ENCODE measurements at places on chromosomes 2 and 18. TPM values are rescaled to one million over a fixed set of nuclear protein-coding genes. Genes with fewer than 3 reads are reported as not detected.

The SULT1C2 gene
- total RNA-seq, result 0.29 TPM

GRCh38 chr2:172578054-172578453 lies 22.2 kb downstream of the PDK1 start:
- no peak for DNase-seq

DNA sequence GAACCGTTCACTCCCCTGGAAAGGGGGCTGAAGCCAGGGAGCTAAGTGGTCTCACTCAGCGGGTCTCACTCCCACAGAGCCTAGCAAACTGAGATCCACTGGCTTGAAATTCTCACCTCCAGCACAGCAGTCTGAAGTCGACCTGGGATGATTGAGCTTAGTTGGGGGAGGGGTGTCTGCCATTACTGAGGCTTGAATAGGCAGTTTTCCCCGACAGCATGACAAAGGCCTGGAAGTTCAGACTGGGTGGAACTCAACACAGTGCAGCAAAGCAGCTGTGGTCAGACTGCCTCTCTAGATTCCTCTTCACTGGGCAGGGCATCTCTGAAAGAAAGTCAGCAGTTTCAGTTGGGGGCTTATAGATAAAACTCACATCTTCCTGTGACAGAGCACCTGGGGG lies 292.5 kb downstream of the NUP35 start:
- DNase-seq, result no peak

DNA sequence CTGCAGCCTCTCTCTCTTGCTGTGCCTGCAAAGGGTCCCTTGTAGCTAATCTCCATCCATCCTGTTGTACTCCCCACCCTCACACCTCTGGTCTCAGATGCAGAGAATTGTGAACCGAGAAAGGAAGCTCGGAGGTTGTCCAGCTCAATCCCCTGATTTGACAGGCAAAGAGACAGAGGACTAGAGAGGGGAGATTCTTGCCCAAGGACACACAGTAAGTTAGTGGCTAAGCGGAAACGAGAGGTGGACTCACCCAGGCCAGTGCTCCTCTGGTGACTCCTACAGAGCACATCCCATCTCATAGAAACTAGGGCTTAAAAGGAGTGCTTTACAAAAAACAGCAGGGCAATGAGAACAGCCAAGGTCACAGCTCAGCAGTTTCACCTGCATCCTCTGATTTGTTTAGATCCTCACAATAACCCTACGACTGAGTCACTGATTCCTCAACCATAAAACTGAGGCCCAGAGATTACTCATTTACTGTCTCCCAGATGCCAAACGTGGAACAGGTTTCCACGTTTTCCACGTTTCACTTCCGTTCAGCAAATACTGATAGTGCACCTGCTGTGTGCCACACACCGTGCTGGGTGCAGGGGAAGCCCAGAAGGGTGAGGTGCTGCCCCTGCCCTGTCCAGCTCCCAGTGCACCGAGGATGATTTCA lies 22.1 kb downstream of the EHD3 start:
- DNase-seq, result peak; percentile 49

DNA sequence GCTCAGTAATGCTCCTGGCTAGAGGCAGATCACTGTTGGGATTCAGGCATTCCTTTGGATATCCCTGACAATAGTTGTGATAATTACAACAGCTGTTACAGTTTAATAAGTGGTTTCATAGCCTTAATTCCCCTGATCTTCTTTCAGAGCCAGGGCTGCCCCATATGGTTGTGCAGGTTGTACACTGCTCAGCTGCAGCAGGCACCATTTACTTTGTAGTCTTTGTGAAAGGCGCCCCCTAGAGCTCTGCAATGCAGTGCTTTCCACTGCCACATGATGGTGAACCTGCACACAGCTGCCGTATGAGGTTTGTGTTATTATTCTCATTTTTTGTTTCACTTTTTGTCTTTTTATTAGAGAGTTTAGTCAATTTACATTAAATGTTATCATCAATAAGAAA lies 239.1 kb downstream of the KCNS3 start:
- peak; percentile 71 for DNase-seq

GRCh38 chr2:8893978-8894820 lies 56.8 kb upstream of the KIDINS220 start:
- DNase-seq, result no peak

DNA sequence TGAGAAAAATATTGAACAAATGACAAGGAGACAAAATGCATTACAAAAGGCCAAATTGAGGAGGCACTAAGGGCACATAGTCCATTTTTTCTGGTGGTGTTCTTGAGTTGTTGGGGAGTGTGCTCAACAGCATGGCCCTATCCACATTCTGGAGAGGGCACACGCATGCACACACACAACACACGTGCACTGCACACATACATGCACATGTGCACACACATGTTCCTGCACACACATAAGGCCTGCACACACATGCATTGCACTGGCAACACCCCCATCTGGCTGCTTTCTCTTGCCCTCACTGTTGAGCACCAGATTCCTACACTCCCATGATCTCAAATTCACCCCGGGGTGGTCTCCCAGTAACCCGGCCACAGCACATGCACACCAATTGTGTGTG lies 659.2 kb upstream of the RAB6C start:
- DNase-seq, result no peak

- no peak for DNase-seq
Observed at GRCh38 chr18:76972846-76973519, 150.6 kb downstream of the ZNF236 start.

DNA sequence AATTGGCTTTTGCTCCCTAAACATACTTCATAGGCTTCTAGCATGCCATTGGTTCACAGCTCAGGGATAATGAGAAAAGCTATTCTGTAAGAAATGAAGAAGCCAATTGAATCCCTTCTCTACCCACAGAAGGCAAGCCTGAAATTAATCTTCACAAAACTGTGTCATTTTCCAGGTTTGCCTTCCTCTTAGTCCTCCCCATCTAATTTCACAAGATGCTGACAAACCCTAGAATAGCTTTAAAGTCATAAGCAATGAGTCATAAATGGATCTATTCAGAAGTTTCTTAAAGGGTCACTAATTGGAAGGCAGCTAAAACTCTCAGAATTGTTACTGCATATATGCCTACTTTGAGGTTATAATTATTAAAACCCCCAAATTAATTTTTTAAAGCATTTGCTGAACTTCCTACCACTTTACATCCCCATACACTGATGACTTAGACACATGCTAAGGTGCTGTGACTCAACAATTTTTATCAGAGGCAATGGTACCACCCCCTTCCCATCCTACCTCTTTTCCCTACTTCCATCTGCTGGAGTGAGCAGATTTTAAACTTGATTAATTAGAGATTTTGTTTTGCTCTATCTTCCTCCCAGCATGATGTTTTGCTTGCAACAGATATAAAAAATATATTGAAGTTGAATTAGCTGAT lies 51.3 kb upstream of the NABP1 start:
- DNase-seq, result peak; percentile 78

DNA sequence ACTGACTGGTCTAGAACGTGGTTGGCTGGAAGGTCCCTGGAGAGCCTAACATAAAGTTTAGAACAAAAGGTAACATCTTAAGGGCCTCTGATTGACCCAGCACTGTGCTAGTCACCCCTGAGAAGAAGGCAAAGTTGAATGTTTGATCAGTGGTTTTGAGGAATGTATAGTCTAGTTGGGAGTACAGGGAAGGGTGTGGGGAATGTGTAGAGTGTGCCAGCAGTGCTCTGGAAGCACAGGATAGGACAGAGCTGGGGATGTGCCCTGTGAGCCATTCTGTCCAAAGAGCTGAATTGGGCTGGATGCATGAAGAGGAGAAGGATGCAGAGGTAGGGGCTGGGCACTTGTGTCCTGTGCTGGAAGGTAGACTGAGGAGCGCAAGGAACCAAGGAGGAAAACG lies 41.0 kb upstream of the DOCK10 start:
- DNase-seq, result no peak

- no peak for DNase-seq
Observed at GRCh38 chr18:12485479-12486105, 77.9 kb downstream of the PRELID3A start.

DNA sequence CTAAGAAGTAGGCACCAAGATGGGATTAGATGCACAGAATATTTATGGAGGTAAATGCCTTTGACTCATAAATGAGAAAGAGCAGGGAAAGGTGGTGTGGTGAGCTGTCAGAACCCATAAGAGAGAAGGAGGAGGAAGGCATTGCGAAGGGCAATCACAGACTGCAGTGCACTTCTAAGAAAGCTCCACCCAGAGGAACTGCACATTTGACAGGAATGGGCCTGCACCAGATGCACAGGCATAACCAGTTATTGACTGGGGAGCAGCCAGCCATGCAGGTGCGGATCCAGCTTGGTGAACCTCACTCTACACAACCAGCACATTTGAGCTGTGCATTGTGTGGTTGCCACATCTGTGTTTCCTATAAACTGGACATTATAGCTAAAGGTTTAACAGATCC lies 62.2 kb upstream of the L3MBTL4 start:
- DNase-seq, result no peak

- DNase-seq, result no peak
Observed at GRCh38 chr2:26597197-26597596, 44.0 kb downstream of the CIB4 start.

DNA sequence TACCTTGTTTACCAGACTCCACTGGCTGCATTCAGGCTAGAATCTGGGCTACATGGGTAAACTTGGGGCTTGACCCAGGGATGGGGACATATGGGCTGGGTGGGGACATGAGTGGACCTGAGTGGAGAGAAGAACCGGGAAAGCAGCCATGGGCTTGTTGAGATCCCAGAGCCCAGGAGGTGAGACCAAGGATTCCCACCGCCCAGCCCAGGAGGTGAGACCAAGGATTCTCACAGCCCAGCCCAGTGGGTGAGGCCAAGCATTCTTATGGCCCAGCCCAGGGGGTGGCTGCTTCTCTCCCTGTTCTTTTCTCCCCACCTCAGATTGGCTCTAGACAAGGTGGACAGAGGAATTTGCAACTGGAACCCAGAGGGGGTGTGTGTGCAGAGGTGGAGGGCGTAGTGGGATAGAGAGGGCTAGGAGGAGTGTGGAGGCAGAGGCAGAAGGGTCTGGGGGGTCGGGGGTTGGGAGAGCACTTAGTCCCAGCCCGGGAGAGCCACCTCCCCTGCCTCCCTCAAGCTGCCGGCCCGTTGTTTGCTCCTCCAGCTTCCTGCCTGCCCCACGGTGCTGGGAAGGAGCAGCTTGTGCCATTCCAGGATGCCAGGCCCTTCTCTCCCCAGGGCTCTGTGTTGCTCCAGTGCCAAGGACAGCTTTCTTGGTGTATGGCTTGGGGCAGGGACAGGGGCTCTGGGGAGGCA lies 25.6 kb downstream of the GLI2 start:
- DNase-seq, result no peak

DNA sequence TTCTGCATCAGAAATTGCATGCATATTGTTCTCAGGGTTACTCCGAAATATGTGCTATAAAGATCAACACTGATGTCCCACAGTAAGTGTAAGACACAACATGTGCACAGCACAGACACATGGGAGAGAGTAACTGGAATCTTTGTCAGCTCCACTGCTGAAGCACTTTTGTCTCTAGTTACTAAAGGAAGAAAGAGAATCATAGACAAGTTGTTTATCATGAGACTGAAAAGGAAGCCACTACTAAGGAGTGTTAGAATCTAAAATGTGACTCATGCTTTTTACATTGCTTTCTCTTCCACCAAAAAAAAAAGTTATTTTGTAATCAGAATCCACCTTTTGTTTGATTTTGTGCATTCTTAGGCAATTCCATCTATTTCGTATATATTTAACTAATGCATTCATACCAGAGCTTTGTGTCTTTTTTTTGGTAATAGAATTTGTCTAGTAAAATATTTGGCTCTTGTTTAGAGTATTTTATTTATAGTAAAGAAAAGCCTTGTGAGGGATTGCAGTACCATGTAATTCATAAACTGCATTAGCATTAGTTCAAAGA lies 502.4 kb downstream of the FBXO15 start:
- DNase-seq, result peak; percentile 11

DNA sequence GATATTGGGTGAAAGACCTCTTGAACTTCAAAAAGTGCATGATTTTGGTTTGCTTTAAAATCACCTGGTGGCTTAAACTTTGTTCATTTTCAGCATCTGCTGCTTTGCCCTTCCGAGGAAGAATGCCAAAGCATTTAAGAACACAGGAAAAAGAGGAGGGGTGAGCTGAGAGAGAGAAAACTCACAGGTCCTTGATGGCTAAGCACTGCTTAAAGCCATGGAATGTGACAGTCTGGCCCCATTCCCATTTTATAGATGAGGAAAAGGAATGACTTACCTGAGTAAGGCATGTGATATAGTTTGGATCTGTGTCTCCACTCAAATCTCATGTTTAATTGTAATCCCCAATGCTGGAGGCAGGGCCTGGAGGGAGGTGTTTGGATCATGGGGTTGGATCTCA lies 58.1 kb downstream of the KCNS3 start:
- DNase-seq, result no peak

GRCh38 chr2:69804416-69804815 lies 25.0 kb upstream of the GMCL1 start:
- DNase-seq, result no peak

DNA sequence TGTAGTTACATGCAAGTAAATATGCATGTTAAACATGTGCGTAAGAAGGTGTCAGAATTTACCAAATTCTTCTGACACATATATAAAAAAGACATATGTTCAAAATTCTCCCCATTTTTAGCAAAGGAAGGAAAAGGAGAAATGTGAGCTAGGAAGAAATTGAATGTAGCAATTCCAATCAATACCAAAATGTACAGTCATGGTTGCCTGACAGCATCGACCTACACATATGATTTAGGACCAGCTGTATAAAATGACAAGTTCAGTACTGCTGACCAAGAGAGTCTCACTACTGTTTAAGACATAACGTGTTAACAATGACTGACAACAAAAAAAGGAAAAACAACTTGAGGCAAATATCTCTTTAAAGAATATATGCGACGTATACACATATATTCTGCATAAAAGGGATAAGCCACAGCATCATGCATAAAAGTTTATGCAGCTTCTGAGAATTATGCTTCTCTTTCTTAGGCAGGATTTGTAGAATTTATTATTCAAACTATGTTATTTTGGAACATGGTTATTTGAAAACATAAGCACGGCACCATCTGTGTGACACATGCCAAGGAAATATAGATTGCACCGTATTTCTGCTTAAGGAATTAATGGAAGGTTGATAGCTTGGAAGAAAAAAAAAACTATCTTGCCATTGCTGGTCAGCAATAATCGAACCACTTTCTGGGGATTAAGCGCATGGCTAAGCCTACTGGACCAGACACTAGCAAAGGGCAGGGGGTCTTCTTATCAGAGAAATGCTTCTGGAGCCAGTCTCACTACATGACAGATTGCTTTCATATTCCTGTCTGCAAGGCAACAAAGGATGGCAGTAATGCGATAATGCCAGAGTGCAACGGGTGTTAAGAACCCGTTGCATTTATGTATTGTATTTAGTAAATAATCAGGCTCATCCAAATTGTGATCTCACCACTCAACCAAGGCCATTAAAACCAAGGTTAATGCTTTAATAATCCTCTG lies 154.0 kb downstream of the WDPCP start:
- DNase-seq, result no peak

DNA sequence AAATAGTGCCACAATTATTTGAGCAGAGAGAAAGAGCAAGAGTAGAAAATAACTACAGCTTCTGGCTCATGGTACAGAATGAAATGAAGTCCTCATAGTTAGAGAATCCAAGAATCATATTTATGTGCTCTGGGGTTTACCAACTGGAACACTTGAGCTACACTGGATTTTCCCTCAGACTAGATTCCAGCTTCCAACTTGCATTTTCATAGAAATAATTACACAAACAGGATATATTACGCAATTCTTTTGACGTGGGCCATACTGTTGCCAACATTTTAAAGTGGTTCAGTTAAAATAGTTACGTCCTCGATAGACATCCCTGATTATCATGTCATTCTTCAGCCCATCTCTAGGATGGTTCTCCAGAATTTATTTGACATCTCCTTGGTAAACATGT lies 129.2 kb downstream of the ETAA1 start:
- no peak for DNase-seq

Measured in A172 (cell line).